Thymus (tissue), 14 donors: ENCODE measurements at places on chromosomes 3 and 15. TPM values are rescaled to one million over a fixed set of nuclear protein-coding genes. Genes with fewer than 3 reads are reported as not detected.

GRCh38 chr3:194091141-194091540, 44.8 kb upstream of the HES1 start:
- H3K4me3 ChIP-seq, result no peak overlapping the region
- no peak for DNase-seq
- H3K36me3 ChIP-seq, result no peaks in the 10 kb centered on the region
- H3K4me1 ChIP-seq, result no peaks in the 10 kb centered on the region
- H3K27ac ChIP-seq, result no peak overlapping the region
- no peaks in the 10 kb centered on the region for H3K27me3 ChIP-seq

DNA sequence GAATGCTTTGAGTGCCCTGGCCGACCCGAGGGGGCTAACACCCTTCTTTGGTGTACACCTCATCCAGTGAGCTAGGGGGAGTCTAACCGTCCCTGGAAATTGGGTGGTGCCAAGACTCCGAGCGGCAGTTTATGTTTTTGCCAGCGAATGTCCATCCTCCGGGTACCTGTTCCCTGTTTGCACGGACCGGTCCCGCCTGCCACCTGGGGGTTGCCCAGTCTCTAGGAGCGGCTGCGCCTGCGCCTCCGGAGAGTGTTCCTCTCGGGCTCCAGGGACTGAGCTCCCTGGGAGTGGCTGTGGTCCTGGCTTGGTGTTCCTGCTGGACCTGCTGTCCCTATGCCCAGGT, 913 bp upstream of the WNT7A start:
- H3K36me3 ChIP-seq, result no peaks in the 10 kb centered on the region
- H3K4me1 ChIP-seq, result peaks cover 7% of the 10 kb centered on the region
- no peak overlapping the region for H3K4me3 ChIP-seq
- H3K27me3 ChIP-seq, result peaks cover 87% of the 10 kb centered on the region
- H3K27ac ChIP-seq, result no peak overlapping the region

GRCh38 chr15:72203507-72203837, 5.9 kb upstream of the GRAMD2A start:
- peaks cover 95% of the 10 kb centered on the region for H3K36me3 ChIP-seq
- H3K4me1 ChIP-seq, result peaks cover 9% of the 10 kb centered on the region
- H3K4me3 ChIP-seq, result no peak overlapping the region

GRCh38 chr15:90915808-90916440, 12.8 kb downstream of the MAN2A2 start:
- no peak overlapping the region for H3K4me3 ChIP-seq
- DNase-seq, result no peak
- H3K27me3 ChIP-seq, result no peaks in the 10 kb centered on the region
- no peak overlapping the region for H3K27ac ChIP-seq

DNA sequence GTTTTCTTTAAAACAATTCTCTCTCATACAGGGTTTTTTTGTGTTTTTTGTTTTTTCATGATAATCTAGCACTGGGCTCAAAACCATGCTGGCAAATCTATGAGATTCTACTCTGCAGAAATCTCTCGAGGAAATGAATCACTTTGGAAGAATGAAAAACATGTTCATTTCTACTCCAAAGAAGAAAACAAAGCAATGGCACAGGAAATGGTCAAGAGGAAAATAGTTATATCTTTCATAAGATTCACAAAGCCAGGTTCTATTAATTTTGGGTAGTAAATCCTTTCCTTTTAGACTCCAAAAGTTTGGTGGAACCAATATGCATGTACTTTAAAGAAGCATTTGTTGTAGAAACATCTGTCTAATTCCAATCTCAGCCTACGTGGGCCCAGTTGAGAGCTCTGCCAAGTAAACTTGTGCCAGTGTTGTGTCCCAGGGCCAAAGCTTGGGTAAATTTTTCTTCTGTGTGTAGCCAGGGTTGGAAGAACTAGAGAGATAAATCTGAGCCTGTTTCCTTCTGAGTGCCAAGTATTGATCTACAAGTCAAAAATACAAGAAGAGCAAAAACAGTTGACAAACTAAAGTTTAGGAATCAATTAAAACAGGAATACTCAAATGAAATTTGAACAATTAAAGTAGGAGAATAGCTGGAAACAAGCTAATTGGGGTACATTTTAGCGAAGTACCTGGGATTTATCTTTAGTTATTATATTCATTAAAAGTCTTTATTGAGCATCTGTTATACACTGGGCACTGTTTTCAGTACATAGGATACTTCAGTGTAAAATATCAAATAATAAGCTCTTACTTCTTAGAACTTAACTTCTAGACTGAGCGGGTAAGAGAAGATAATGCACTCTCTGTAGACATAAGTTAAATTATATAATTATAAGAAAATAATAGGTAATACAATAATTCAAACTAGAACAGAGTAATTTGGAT, 657.5 kb upstream of the NECTIN3 start:
- no peak overlapping the region for H3K4me3 ChIP-seq
- no peaks in the 10 kb centered on the region for H3K4me1 ChIP-seq
- DNase-seq, result no peak
- no peaks in the 10 kb centered on the region for H3K27me3 ChIP-seq
- no peak overlapping the region for H3K27ac ChIP-seq

DNA sequence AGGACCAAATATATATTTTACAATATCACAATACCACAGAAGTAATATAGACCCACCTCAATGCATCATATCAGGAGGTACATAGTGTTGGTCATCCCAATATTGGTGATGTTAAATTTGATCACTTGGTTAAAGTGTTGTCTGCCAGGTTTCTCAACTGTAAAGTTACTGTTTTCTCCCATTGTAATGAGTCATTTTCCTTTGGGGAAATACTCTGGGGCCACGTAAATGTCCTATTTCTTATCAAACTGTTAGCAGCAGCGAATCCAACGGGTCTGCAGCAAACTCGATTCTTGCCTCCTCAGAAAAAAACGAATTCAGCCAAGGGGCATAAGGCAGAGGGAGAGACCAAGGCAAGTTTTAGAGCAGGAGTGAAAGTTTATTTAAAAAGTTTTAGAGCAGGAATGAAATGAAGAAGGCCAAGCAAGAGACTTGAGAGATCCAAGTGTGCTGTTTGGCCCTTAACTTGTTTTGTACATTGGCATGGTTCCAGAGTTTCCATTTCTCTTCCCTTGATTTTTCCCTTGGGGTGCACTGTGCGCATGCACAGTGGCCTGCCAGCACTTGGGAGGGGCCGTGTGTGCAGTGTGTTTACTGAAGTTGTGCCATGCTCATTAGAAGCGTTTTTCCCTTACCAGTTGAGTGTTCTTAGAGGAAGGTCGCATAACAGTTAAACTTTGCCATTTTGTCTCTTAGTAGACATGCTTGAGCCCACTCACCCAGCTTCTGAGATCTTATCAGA, 512.5 kb downstream of the AGBL1 start:
- no peaks in the 10 kb centered on the region for H3K36me3 ChIP-seq
- no peak for DNase-seq
- H3K27me3 ChIP-seq, result no peaks in the 10 kb centered on the region
- H3K27ac ChIP-seq, result no peak overlapping the region

DNA sequence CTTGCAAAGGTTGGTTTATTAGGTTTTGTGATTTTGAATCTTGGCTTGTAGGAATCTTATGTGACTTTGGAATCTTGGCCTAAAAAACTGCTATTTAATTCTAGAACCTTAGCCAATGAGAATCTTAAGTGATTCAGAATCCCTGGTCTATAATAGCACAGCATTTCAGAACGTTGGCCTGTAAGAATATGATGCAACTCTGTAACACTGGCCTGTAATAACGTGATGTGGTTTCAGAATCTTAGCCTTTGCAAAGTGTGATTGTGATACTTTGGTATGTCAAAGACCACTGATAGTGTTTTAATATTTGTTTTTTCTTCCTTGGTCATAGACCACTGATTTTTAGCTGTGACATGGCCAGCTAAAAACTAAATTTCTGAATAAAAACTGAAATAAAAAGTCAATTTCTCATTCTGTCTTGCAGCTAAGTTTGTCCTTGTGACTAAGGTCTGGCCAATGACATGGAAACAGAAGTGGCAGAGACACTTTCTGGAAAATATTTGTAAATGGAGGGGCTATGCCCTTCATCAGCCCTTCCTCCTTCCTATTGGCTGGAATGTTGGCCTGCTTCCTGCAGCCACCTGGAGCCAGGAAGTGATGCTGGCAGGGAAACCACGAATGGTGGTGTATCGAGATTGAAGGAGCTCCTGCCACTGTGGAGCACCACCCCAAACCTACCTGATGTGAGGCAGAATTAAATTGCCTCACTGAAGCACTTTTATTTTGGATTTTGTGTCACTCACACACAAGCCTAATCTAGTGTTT, 42.3 kb upstream of the CORO2B start:
- no peaks in the 10 kb centered on the region for H3K27me3 ChIP-seq
- H3K36me3 ChIP-seq, result no peaks in the 10 kb centered on the region

DNA sequence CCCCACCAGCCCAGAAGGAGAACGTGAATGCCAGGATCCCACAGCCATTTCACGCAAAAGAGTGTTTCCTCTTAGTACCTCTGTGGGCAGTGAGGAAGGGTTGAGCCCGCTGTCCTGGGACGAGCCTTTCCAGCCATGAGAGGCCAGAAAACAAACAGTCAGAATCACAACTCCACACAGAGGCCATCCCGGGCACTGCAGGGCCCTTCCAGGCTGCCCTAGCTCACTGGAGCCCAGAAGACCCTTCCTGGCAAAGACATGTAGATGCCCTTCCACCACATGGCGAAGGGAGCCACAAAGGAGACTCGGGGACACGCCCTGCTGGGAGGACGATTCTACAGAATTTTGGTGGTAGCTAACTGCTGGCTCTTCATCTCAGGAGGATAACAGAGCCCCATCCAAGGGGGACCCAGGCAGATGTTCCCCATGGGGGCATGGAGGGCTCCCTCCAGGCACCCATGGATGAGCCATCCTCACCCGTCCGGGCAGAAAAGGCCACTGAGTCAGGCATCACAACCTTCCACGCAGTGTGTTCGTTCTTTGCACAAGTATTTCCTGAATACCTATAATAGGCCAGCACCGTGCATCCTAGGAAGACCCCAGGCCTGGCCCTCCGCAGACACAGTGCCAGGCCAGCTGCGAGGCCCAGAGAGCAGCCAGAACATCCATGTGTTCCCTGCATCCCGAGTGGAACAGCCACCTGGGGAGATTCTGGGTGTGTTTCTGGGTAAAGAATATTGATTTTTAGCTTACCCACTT, 47.2 kb downstream of the SLC12A8 start:
- H3K36me3 ChIP-seq, result no peaks in the 10 kb centered on the region
- H3K4me3 ChIP-seq, result no peak overlapping the region
- H3K27me3 ChIP-seq, result no peaks in the 10 kb centered on the region
- no peaks in the 10 kb centered on the region for H3K4me1 ChIP-seq
- no peak overlapping the region for H3K27ac ChIP-seq

- DNase-seq, result no peak
- no peak overlapping the region for H3K4me3 ChIP-seq
- no peak overlapping the region for H3K27ac ChIP-seq
- peaks cover 44% of the 10 kb centered on the region for H3K36me3 ChIP-seq
- no peaks in the 10 kb centered on the region for H3K27me3 ChIP-seq
Observed at GRCh38 chr3:4696266-4696665, 203.1 kb downstream of the ITPR1 start.

DNA sequence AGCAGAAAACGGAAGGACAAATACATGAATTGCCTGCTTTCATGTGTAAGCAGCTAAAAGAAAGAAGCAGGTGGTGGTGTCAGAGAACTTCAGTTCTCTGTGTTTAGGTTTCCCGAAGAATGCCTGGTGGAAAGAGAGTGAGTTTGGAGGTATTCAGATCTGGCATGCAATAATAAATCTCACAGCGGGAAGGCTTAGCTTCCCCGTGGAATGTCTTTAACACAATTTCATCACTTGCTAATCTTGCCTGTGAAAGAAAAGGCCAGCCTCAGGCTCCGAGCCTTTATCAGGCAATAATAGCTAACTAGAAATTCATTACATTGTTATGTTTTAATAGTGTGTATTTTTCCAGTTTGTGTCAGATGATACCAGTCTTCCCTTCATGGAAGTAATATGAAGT, 220.3 kb downstream of the PDZRN3 start:
- DNase-seq, result no peak
- no peaks in the 10 kb centered on the region for H3K36me3 ChIP-seq
- H3K27me3 ChIP-seq, result no peaks in the 10 kb centered on the region
- H3K4me3 ChIP-seq, result no peak overlapping the region
- no peaks in the 10 kb centered on the region for H3K4me1 ChIP-seq

GRCh38 chr3:190359813-190360212, 28.1 kb upstream of the CLDN16 start:
- H3K36me3 ChIP-seq, result no peaks in the 10 kb centered on the region
- H3K4me3 ChIP-seq, result no peak overlapping the region
- no peak for DNase-seq
- H3K4me1 ChIP-seq, result no peaks in the 10 kb centered on the region
- no peaks in the 10 kb centered on the region for H3K27me3 ChIP-seq

DNA sequence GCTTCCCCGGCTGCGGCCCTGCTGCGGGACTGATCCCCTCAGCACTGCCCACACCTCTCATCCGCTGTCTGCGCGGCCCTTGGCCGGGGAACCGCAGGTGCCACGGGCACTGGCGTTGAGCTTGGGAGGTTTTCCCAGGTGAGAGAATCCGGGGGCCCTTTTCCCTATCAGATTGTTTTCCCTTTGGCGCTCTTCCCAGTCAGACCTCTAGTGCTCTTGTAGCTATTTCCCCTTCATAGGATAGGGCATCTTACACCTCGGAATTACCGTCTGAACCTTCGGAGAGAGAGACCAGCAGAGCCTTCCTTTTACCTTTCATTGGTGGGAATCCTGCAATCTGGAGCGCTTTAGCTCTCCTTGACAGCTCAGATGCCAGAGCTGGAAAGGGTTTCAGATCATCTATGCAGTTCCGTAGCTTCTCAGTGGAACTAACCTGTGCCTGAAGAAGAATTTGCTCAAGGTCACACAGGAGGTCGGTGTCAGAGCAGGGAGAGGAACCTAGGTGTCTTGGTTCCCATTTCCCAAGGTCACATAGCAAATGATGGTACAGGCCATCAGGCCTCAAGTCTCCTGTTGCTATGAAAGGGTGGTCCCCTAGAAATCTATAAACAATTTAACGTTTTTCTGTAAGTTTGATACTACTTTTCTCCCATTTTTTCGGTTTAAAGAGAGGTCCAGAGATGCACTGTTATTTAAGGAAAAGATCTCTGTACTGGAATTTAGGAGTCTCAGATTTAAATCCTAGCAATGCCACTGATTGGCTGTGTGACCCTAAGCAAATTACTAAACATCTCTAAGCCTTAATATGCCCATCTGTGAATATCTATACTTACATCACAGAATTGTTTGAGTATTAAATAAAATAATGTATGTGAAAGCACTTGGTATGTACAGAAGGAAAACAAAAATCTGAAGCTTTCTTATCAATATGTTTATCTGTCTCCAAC, 916 bp downstream of the IDH3A start:
- peaks cover 27% of the 10 kb centered on the region for H3K4me1 ChIP-seq
- H3K4me3 ChIP-seq, result peak overlapping the region; percentile 86
- DNase-seq, result no peak
- H3K27ac ChIP-seq, result peak overlapping the region; percentile 76
- H3K36me3 ChIP-seq, result peaks cover 18% of the 10 kb centered on the region

GRCh38 chr15:71628988-71629770, 181.2 kb upstream of the NR2E3 start:
- H3K27ac ChIP-seq, result no peak overlapping the region
- H3K36me3 ChIP-seq, result no peaks in the 10 kb centered on the region
- H3K4me3 ChIP-seq, result no peak overlapping the region

GRCh38 chr3:133124511-133124910, 86.3 kb downstream of the TMEM108 start:
- H3K27me3 ChIP-seq, result no peaks in the 10 kb centered on the region
- no peak for DNase-seq
- no peaks in the 10 kb centered on the region for H3K4me1 ChIP-seq
- no peak overlapping the region for H3K4me3 ChIP-seq
- no peak overlapping the region for H3K27ac ChIP-seq
- no peaks in the 10 kb centered on the region for H3K36me3 ChIP-seq

FRMD5 gene
- 0.09 TPM for total RNA-seq

ERC2 gene
- total RNA-seq, result 0.28 TPM

DZIP3 gene
- total RNA-seq, result 12.7 TPM

CDHR4 gene
- total RNA-seq, result not detected

CFAP91 gene
- total RNA-seq, result 1.1 TPM

LEKR1 gene
- total RNA-seq, result 1.7 TPM

THRB gene
- total RNA-seq, result 2.2 TPM
